ENCODE measurements at places on chromosomes 4 and X. TPM values are rescaled to one million over a fixed set of nuclear protein-coding genes. Genes with fewer than 3 reads are reported as not detected.

Gene MFAP3L
- total RNA-seq = 0.90 TPM

Gene FAM53A
- 2.3 TPM for total RNA-seq

Gene L1CAM
- 6.0 TPM for total RNA-seq

Gene ACE2
- total RNA-seq = not detected

Data from T-cell (primary cell).